ENCODE measurements at places on chromosomes 12 and 14.

- DNase-seq, result no peak
Measured at GRCh38 chr12:106214571-106214970, 33.2 kb downstream of the CKAP4 start.

- DNase-seq, result no peak
Measured at GRCh38 chr12:50317203-50317602, 33.9 kb upstream of the LIMA1 start.

GRCh38 chr12:123801573-123802178 is 39.6 kb downstream of the DNAH10 start:
- no peak for DNase-seq

DNA sequence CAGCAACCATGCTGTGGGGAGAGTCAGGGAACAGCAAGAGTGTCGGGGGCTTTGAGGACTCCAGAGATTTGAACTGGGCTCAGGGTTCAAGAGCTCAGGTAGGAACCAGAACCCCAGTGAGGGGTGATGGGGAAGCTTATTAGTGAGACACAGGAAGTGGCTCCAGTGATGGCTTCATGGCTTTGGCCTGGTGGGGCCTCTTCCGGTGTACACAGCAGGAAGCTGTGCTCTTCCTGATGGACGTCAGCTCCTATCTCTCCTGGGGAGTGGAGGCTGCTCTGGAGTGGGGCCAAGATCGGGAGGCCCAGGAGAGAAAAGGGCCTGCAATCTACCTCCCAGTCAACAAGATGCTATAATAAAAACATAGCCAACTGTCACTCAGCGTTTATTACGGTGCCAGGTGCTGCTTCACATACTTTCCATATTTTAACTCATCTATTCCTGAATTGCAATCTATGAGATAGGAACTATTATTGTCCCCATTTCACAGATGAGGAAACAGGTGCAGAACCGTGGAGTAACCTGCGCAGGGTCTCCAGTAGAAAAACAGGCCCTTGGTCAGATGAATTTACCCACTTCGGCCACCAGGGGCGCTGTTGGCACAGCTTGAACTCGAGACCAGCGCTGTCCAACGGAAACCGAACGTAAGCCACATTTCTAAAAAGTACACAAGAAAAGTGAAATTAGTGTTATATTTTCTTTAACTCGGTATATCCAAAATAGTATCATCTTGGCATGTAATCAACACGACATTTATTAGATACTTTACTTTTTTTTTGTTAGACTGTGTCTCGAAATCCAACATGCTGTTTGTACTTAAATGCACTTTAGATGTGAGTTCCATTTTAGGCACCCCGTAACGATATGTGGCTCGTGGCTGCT is 63.6 kb upstream of the DLK1 start:
- DNase-seq, result no peak

- DNase-seq, result no peak
Measured at GRCh38 chr12:1348606-1349005, 245.8 kb downstream of the FBXL14 start.

- no peak for DNase-seq
Measured at GRCh38 chr12:102812344-102812743, 104.7 kb downstream of the PAH start.

DNA sequence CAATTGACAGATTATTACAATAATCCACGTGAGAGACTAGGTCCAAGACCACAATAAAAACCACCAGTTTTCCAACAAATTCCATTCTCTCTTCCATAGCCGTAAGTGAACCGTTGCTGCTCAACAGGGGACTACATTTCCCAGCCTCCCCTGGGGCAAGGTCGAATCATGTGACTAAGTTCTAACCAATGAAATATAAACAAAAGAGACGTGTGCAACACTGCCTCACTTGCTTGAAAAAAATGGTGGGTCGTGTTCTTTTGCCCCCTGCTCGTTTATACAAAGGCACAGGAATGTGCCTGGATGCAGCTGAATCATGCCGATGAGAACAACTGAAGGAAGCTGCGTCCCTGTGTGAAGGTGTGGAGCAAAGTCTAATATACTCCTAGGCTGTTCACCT is 51.1 kb downstream of the HSPB8 start:
- no peak for DNase-seq

DNA sequence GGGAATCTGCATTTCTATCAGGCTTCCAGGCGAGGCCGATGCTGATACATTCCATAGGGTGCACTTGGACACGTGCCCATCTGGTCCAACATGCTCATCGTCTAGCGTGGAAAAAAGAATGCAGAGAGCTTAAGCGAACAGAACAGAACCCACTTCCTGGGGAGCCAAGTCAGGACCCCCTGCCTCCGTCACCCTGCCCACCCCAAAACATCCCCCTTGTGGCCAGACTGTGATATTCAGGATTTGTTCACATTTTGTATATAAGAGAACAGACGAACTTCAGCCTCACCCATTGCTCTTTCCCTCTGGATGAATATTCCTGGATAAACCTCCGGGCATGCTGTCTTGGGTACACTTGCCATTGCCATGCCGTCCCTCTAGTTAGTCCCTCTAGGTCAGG is 4.3 kb upstream of the PIWIL1 start:
- no peak for DNase-seq

DNA sequence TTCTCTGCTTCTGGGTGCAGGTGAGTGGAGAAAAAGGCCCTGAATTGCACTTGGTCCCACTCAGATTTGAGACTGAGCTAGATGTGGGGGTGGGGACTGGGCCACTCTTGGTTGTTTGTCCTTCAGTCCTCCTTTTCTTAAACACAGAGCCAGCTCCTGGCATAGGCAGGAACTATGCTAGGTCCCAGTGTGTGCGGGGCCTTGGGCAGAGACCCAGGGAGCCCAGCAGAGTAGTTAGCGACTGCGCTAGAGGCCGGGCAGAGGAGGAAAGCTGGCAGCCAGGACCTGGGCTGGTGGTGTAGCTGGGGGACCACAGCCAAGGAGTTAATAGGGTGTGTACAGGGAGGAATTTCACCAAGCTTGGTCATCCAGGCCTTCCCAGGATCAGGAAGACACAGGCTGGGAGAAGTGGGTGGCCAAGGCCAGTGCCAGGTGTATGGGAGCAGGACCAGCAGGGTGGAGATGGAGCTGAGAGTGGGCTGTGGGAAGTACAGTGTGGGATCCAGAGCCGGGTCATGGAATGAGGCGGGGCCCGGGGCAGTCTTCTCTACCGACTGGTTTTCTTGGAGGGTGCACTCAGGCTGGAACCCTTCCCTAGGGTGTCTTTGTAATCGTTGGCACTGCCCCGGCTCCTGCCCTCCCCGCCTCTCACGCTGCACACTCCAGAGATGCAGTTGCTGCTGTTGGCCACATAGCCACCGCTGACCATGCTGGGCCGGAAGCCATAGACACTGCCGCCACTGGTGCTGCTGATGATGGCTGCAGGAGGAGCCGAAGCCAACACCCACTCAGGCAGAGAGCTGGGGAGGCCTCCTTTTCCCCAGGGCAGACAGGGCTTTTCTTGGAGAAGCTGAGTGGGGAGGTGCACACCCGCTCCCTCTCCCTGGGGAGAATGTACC is 8.7 kb downstream of the KRT71 start:
- no peak for DNase-seq

DNA sequence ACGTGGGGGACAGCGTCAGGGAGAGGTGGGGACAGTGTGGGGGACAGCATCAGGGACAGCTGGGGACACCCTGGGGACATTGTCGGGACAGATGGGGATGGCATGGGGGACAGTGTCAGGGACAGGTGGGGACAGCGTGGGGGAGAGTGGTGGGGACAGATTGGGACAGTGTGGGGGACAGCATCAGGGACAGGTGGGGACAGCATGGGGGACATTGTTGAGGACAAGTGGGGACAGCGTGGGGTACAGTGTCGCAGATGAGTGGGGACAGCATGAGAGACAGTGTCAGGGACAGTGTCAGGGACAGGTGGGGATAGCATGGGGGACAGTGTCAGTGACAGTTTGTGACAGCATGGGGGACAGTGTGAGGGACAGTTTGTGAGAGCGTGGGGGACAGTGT is 240.9 kb downstream of the TMEM121 start:
- no peak for DNase-seq

DNA sequence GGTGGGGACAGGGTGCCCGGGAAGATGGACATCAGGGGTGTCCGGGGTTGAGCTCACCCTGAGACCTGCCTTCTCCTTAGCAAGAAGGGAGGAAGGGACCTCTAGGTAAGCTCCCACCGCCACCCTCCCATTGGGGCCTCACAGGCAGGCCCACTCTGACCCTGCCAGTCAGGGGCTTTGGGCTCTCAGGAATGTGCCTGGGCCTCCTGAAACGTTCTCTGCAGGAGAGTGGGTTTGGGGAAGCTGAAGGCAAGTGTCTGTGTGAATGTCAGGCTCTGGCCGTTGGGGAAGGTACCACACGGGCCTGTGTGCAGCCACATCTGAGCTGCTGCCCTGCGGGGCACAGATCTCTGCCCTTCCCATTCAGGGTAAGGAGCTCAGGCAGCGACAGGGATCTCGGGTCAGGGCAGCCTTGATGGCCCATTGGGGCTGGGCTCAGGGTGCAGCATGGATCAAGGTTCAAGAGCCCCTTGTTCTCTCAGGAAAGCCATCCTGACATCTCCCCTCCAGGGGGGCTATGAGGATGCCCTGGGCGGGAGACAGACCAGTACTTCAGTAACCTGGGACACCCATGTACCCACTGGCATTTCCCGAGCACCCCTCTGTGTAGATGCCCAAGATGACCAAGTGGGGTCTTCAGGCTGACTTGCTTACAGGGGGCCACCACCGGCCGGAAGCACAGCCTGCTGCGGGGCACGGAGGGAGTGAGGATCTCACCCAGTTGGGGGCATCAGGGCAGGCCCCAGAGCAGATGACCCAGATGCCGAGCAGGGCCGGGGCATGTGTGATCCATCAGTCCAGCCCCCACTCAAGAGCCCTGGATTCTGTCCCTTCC is 29.7 kb downstream of the FAM222A start:
- DNase-seq, result no peak

DNA sequence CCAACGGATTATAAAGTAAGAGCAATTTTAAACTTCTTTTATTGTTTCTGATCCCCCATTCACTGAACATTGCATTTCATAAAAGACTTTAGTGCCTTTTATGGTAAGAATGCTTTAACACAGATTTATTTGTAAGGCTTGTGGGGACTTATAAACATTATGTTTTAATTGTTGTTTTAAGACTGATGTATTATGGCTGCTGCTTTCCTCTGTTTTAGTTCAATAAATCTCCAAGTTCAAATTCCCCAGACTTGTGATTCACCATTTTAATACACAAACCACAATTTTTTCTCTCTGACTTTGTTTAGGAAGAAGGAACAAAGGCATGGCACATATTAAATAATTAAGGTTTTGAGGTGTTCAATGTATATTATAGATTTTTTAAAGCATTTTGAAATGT is 753.3 kb downstream of the SLC6A15 start:
- DNase-seq, result no peak

DNA sequence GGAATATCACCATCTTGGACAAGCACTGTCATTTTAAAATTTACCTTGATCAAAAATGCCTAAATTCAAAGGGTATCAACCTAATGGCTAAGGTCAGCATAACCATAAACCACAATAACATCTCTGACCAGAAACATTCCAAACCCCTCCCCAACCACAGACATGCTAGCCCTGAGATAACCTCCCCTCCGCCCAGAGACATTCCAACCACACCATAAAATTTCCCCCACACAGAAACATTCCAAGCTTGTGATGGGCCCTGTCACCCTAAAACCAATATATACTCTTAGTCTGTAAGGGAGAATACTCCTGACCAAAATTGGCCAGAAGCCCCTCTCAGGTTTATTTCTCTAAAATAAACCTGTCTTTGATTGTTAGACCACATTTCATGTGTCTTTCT is 17.7 kb downstream of the EPYC start:
- DNase-seq, result no peak

- DNase-seq, result no peak
Measured at GRCh38 chr14:75247286-75247922, 31.2 kb upstream of the FOS start.

GRCh38 chr12:25263594-25263993 is 12.9 kb upstream of the KRAS start:
- no peak for DNase-seq

DNA sequence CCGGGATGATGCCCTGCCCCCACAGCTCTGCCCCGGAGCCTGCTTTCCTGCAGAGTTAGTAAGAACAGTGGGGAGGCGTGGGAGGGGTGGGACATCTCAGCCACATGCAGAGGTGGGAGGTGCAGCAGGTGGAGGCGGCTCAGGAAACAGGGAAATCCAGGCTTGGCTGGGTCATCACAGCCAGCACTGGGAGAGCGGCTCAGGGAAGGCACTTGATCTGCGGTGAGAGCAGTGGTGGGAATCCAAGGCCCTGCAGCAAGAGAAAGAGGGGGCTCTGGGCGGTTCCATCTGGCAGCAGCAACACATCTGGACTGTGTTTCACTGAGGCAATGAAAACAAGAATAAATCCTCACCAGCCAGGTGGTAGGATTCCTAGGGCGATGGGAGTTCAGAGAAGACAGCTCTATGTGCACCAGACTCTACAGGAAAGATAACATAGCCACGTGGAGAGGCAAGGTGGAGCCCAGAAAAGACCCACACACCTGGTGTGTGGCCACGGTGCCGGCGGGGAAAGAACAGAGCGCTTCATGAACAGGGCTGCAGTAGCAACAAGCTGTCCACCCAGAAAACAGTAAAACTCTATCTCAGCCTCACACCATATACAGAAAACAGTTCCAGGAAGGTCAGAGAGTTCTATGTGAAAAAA is 57.6 kb downstream of the CCDC85C start:
- DNase-seq, result no peak

DNA sequence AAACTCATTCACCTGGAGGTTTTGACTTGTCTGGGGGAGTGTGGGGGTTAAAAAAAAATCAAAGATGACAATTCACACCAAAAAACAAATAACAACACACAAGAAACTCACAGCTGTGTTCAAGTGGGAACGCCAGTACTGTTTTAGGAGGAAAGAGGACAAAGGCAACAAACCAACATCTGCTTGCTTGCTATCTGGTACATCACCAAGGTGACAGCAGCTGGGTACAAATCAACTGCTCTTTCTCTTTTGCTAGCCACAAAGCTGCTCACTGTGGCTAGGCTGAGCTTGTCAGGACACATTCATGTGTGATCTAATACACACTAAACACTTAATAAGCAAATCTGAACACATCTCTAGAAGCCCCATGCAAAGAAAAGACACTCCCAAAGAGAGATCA is 128.0 kb upstream of the RAP1B start:
- DNase-seq, result no peak

- no peak for DNase-seq
Measured at GRCh38 chr14:63212776-63213500, 8.7 kb downstream of the RHOJ start.
